Stomach (tissue), 19 donors: ENCODE measurements at places on chromosomes 16 and 17. TPM values are rescaled to one million over a fixed set of nuclear protein-coding genes. Genes with fewer than 3 reads are reported as not detected.
A peak's percentile ranks its signal among the peaks of the same experiment; 100 is the strongest.

GRCh38 chr17:77566566-77567138, 391.9 kb upstream of the TNRC6C start:
- no peak for DNase-seq

GRCh38 chr17:44655983-44656710, at the start of gene MEIOC:
Gene MEIOC (plus strand): TSS chr17:44656468. CDS start chr17:44656614, 146 bp downstream.
- DNase-seq = peak; percentile 52

The CES4A gene
- polyA plus RNA-seq = 3.7 TPM

GRCh38 chr16:80233097-80233835, 307.5 kb upstream of the DYNLRB2 start:
- peak; percentile 46 for DNase-seq

- DNase-seq = no peak
These were observed at the start of gene CLEC10A for GRCh38 chr17:7079581-7080455. Gene CLEC10A (minus strand): TSS chr17:7080251. CDS start chr17:7078812, 1,439 bp downstream.

The CPPED1 gene
- 9.0 TPM for polyA plus RNA-seq

DNA sequence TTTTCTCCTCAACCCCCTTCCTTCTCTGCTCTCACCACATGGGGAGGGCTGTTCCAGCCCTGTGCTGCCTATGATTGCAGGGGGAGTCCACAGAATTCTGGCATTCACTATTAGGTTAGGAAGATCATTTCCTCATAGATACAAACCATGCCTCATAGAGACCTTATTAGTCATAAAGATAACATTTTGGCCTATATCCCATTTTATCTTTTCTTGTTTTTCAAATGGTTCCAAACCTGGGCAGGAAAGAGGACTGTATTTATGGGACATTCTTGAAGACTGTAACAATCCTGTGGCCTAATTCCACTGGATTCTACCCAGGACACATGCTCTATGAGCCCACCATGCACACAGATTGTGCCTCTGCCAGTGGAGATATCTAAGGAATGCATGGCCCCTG, 51.7 kb downstream of the ASIC2 start:
- DNase-seq = no peak

The TBX6 gene
- polyA plus RNA-seq = 2.5 TPM

DNA sequence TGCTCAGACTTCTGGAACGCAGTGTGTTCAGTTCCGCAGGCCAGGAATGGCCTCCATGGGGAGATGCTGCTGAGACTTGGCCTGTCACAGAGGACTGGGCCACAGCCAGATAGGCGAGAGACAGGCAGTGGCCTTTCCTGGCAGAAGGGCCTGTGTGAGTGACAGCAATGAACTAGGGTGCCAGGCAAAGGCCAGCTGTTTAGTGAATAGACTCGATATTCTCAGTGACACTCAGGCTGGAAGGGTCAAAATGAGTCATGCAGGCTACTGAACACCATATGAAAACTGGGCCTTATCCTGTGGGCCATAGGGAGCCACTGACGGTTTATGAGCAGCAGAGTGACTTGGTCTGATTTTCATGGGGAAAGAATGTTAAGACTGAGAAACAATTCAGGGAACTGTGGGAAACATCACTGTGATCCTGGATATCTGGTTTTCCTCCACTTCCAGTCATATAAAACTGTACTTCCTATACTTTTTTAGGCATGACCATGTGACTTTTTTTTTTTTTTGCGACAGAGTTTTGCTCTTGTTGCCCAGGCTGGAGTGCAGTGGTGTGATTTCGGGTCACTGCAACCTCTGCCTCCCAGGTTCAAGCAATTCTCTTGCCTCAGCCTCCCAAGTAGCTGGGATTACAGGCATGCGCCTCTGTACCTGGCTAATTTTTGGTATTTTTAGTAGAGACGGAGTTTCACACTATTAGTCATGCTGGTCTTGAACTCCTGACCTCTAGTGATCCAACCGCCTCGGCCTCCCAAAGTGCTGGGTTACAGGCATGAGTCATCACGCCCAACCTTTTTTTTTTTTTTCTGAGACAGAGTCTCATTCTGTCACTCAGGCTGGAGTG, 5.2 kb upstream of the NUBP1 start:
- DNase-seq = peak; percentile 48

DNA sequence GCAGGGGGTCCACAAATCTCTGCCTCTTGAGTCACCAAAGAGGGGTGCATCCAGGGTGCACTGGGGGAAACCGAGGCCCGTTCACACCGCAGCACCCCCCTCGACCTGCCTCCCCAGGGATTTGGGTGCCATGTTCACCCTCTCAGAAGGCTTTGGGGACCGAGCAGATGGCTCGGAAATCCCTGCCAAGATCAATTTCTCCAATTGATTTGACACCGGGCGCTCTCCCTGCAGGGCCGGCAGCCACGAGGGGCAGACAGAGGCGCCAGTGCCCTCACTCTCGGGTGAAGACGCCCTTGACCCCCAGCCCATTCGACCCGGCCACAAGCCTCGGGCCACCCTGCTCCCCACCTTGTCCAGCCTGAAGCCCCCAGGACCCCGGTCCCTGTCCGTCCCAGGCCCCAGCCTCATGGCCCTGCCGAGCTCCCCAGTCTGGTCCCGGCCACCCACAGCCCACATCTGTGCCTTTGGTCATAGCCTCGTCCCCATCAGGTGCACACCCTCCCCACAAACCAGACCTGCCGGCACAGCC, 9.3 kb downstream of the SSTR5 start:
- DNase-seq = no peak

The CETP gene
- polyA plus RNA-seq = 0.19 TPM
